ENCODE measurements at places on chromosomes 4 and X.

DNA sequence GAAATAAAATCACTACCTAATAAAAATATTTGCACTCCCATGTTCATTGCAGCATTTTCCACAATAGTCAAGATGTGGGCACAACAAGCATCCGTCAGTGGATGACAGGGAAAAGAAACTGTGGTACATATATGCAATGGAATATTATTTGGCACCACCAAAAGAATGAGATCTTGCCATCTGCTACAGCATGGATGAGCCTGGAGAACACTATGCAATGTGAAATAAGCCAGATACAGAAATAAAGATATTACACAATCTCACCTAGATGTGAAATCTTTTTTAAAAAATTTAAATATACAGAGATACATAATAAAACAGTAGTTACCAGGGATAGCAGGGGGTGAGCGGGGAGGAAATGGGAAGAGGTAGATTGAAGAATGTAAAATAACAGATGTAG, 44.8 kb downstream of the LDB2 start:
- DNase-seq: no peak

DNA sequence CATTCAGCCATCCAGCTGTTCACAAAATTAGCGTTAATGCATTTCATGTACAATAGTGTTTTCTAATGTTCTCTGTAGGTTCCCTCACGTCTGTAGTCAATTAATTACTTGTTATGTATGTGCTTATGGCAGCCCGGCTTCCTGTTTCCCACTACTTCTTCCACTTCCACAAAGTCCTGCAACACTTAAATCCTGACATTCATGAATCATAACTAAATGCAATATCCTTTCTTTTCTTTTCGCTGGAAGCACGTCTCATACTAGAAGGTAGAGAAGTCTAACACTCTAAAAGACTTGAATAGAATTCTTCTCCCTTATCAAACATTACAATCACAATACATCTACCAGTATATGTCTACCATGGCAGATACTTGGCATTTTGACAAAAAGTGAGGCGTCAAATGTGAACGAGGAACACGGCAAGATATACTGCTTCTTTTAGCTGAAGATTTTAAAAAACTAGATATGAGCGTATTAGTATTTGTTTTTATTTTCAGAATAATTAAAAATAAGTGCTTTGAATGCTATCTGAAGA, 239.0 kb upstream of the DIAPH2 start:
- DNase-seq: no peak

- DNase-seq: no peak
Observed at GRCh38 chr4:41435510-41435909, 102.4 kb upstream of the LIMCH1 start.

DNA sequence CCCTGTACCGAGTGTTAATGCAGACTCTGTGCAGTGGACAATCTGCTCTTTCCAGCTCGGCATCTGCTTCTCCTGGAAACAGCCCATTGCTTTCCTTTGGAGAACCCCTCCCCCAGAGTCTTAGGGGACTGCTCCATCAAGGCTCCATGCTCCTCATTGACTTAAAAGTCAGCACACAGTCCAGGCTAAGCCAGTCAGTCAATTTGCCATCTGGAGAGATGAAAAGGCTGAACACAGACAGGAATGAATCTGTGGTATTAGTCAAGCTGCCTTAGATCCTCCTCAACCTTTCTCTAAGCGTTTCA, 20.3 kb downstream of the ATP8A1 start:
- DNase-seq: no peak

GRCh38 chr4:7252510-7253340, 60.4 kb downstream of the SORCS2 start:
- no peak for DNase-seq

DNA sequence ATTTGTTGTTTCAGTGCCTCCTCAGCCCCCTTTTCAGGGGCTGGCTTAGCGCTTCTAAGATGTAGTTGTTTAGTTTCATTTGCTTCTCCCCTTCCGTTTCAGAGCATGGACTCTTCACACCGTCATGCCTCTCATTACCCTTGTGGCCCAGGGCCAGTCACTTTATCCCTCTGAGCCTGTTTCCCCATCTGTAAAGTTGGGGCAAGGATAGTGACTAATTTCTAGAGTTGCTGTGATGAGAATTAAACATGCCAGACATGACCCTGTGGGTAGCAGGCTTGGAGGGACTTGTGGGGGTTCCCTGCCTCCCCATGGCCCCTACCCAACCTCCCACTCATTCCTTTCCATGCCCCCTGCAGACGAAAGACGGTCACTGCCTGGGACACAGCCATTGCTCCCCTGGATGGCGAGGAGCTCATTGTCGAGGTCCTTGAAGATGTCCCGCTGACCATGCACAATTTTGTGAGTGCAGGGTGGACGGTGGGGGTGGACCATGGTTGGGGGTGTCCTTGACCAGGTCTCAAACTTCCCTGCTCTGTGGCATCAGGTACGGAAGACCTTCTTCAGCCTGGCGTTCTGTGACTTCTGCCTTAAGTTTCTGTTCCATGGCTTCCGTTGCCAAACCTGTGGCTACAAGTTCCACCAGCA, 3.6 kb downstream of the ARAF start:
- DNase-seq: no peak

GRCh38 chrX:22184096-22184495, 88.6 kb upstream of the CBLL2 start:
- no peak for DNase-seq

GRCh38 chrX:65679071-65679540, 11.7 kb downstream of the MSN start:
- DNase-seq: no peak

GRCh38 chrX:71664889-71665491, 2.4 kb upstream of the LOC101059915 start:
- peak; percentile 3 for DNase-seq

- DNase-seq: no peak
Observed at GRCh38 chr4:95084584-95084983, 326.8 kb downstream of the BMPR1B start.

GRCh38 chr4:142331646-142332045, 514.5 kb downstream of the INPP4B start:
- DNase-seq: no peak
